ENCODE measurements at places on chromosomes 16 and 17. TPM values are rescaled to one million over a fixed set of nuclear protein-coding genes. Genes with fewer than 3 reads are reported as not detected.

DNA sequence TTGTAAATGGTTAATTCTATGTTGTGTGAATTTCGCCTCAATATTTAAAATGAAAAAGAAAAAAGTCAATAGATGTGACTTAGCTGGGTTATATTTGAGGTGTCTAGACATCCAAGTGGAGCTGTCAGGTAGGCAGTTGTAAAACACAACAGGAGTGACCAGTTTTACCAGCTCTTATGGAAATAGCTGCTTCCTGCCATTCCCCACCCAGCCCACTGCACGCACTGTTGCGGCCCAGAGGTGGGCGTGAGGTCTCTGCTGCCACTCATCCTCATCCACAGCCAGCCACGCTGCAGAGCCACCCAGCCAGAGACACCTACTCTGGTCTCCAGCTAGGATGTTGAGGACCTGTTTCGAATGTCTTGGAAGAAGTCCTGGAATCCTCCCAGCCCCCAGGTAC is 3.4 kb upstream of the CARD14 start:
- no peak overlapping the region for H3K4me3 ChIP-seq
- no peaks in the 10 kb centered on the region for H3K36me3 ChIP-seq
- DNase-seq, result no peak

The MEFV gene
- 73.2 TPM for polyA plus RNA-seq

DNA sequence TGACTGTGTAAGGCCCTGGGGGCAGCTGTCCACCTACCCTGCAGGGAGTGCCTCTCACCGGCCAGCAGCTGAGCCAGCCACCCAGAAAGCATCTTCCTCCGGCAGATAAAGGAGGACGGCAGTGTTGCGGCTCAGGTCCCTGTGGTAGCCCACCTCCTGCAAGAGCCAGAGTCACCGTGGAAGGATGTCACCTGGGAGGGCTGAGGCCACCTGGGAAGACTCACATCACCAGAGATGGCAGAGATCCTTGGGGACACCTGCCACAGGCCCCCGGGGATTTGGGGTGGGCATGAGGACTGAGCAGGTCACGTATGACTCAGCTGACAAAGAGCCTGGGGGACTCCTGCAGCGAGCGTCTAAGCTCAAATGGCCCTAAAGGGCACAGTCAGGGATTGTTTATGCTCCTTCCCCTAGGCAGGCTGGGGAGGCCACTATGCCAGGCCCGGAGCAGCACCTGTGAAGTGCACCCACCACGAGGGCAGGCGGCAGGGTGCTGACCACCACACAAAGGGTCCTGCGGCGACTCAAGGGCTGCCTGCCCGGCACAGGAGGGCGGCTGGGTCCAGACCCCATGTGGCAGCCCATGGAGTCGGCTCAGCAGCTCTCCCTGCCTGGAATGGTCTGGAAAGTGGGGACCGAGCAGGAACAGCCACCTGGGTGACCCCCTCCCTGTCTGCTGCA is 44.1 kb downstream of the TNFRSF13B start:
- no peak overlapping the region for H3K27ac ChIP-seq
- H3K36me3 ChIP-seq, result no peaks in the 10 kb centered on the region
- DNase-seq, result no peak
- no peaks in the 10 kb centered on the region for H3K4me1 ChIP-seq

GRCh38 chr17:78675316-78675616 is 98.1 kb upstream of the DNAH17 start:
- H3K27ac ChIP-seq, result no peak overlapping the region
- H3K4me1 ChIP-seq, result no peaks in the 10 kb centered on the region
- no peak overlapping the region for H3K4me3 ChIP-seq
- no peak for DNase-seq
- no peaks in the 10 kb centered on the region for H3K27me3 ChIP-seq
- H3K36me3 ChIP-seq, result peaks cover 89% of the 10 kb centered on the region

- no peak overlapping the region for H3K27ac ChIP-seq
- no peak for DNase-seq
- H3K27me3 ChIP-seq, result no peaks in the 10 kb centered on the region
- no peaks in the 10 kb centered on the region for H3K4me1 ChIP-seq
Measured at GRCh38 chr16:53958341-53958880, 254.5 kb downstream of the FTO start.

- H3K4me1 ChIP-seq, result peaks cover 57% of the 10 kb centered on the region
- H3K36me3 ChIP-seq, result peaks cover 19% of the 10 kb centered on the region
- no peak overlapping the region for H3K4me3 ChIP-seq
- no peaks in the 10 kb centered on the region for H3K27me3 ChIP-seq
Measured at GRCh38 chr17:79834565-79835469, 4.4 kb downstream of the CBX4 start.

DNA sequence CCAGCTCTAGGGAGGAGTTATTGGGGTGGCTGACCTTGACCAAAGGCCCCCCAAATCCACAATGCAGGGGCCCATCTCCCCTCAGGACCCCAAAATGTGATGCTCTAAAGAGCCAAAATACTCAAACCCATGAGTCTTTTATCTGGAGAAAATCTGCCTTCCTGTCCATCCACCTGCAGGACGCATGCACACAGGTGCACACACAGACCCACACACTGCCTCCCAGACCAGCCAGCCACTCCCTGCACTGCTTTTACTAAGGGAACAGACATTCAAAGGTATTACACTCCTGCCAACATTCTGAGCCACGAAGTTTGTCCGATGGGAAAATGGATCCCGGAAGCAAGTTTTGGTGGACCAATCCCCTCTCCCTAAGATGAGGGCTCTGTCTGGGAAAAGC is 76.1 kb upstream of the CDH5 start:
- no peak for DNase-seq
- H3K4me1 ChIP-seq, result no peaks in the 10 kb centered on the region
- no peak overlapping the region for H3K27ac ChIP-seq
- no peaks in the 10 kb centered on the region for H3K27me3 ChIP-seq

DNA sequence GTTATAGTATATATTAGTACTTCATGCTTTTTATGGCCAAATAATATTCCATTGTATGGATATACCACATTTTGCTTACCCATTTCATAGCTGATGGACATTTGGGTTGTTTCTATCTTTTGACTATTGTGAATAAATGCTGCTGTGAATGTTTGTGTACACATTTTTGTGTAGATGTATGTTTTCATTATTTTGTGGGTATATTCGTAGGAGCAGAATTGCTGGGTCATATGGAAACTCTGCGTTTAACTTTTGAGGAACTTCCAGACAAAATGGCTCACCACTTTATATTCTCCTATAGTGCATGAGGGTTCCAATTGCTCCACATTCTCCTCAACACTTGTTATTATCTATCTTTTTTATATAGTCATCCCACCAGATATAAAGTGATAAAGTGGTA is 88.6 kb downstream of the CCT6B start:
- H3K36me3 ChIP-seq, result no peaks in the 10 kb centered on the region
- no peaks in the 10 kb centered on the region for H3K27me3 ChIP-seq
- H3K4me1 ChIP-seq, result no peaks in the 10 kb centered on the region
- no peak overlapping the region for H3K4me3 ChIP-seq
- H3K27ac ChIP-seq, result no peak overlapping the region

- H3K27ac ChIP-seq, result no peak overlapping the region
- no peaks in the 10 kb centered on the region for H3K27me3 ChIP-seq
- no peaks in the 10 kb centered on the region for H3K36me3 ChIP-seq
- no peak overlapping the region for H3K4me3 ChIP-seq
- no peaks in the 10 kb centered on the region for H3K4me1 ChIP-seq
Measured at GRCh38 chr16:51875834-51876600, 670.9 kb downstream of the TOX3 start.

The FOXO3B gene
- polyA plus RNA-seq, result not detected

DNA sequence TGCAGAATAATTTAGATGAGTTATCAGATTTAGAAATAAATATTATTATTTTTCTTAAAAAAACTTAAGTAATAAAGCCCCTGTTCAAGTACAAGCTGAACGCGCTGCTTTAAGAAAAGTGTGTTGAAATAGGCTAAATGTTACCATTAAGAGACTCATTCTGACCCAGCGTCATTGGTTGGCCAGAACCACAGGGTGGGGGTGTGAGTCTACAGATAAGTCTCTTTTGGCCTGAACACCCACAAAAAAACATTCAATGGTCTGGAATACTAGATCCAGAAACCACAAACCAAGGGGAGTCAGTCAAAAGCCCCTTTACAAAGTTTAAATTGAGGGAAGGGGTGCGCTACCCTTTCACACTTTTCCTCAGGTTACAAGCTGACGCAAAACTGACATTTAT is 776.1 kb downstream of the KCNJ2 start:
- no peaks in the 10 kb centered on the region for H3K36me3 ChIP-seq
- no peak overlapping the region for H3K4me3 ChIP-seq
- DNase-seq, result no peak
- H3K27ac ChIP-seq, result no peak overlapping the region
- H3K27me3 ChIP-seq, result no peaks in the 10 kb centered on the region

The HES7 gene
- not detected for polyA plus RNA-seq

The ATP2C2 gene
- not detected for polyA plus RNA-seq

DNA sequence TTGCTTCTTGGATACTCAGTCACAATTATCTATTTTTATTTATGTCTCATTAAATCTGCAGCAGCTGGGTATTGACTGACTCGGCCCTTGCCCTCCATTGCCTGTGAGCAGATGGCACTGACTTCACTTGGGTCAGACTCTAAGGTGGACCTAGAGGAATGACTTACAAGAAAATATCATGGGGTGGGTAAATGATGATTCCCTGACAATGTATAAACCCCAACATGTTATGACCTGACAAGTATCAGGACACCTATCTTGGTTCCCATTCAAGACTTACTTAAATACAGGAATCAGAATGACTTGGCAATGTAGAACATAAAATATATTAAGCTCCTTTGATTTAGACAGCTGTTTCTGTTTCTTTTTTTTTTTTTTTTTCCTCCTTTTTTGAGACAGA is 953.5 kb downstream of the CDH11 start:
- no peak overlapping the region for H3K27ac ChIP-seq
- no peak for DNase-seq
- H3K36me3 ChIP-seq, result no peaks in the 10 kb centered on the region
- no peaks in the 10 kb centered on the region for H3K4me1 ChIP-seq
- no peaks in the 10 kb centered on the region for H3K27me3 ChIP-seq

The DBNDD1 gene
- polyA plus RNA-seq, result not detected

- H3K27ac ChIP-seq, result no peak overlapping the region
- H3K27me3 ChIP-seq, result no peaks in the 10 kb centered on the region
- DNase-seq, result no peak
- H3K4me1 ChIP-seq, result no peaks in the 10 kb centered on the region
- H3K4me3 ChIP-seq, result no peak overlapping the region
Measured at GRCh38 chr16:9151074-9151473, 59.6 kb downstream of the HAPSTR1 start.

The KRT33B gene
- polyA plus RNA-seq, result not detected

DNA sequence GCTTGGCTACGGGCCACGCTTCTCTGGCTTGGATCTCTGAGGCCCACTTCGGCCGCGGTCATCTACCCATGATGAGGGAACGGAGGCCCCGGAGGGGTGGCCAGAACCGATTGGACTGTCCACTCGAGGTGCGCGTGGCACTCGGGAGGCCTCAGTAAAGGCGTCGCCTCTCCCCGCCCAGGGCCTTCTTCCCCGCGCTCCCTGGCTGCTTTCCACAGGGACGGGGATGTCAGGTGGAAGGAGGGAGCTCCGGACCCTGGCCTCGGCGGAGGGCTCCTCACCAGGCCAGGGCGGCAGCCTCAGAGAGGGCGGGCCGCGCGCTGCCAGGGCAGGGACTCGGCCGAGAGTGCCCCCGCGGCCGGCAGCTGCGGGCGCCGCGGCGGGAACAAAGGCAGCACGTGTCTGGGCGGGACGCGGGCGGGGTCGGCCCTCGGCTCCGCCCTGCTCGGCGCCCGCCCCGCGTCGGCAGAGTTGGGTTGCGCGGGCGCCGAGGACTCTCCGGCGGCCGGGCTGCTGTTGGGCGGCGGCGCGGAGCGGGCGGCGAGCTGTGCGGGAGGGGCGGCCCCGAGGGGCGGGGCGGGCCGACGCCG is 587 bp upstream of the CDK5R1 start:
- peak; percentile 35 for DNase-seq
- H3K36me3 ChIP-seq, result peaks cover 34% of the 10 kb centered on the region
- H3K27ac ChIP-seq, result no peak overlapping the region

DNA sequence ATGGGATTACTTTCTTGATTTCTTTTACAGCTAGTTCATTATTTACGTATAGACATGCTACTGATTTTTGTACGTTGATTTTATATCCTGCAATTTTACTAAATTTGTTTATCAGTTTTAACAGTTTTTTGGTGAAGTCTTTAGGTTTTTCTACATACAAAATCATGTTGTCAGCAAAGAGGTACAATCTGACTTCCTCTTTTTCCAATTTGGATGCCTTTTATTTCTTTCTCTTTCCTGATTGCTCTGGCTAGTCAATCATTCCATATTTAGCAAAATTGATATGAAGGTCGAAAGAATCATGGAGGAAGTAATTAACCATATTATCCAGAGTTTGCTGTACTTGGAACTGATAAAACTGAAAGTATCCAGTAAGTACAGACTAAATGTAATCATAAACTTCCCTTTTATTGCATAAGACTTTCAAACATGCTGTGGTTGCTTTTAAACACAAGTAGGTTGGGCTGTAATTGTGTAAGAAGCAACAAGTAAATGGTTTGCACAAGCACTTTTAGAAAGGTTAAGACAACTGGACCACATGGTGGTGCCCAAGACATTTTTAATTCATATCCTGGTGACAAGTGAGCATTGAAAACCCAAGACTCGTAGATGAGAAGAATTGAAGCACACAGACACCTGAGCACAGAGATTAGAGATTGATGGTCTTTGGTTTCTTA is 8.4 kb downstream of the GDE1 start:
- H3K4me1 ChIP-seq, result peaks cover 19% of the 10 kb centered on the region
- DNase-seq, result peak; percentile 70
- peak overlapping the region; percentile 77 for H3K4me3 ChIP-seq
- H3K27ac ChIP-seq, result peak overlapping the region; percentile 88
- peaks cover 44% of the 10 kb centered on the region for H3K36me3 ChIP-seq
- H3K27me3 ChIP-seq, result no peaks in the 10 kb centered on the region

DNA sequence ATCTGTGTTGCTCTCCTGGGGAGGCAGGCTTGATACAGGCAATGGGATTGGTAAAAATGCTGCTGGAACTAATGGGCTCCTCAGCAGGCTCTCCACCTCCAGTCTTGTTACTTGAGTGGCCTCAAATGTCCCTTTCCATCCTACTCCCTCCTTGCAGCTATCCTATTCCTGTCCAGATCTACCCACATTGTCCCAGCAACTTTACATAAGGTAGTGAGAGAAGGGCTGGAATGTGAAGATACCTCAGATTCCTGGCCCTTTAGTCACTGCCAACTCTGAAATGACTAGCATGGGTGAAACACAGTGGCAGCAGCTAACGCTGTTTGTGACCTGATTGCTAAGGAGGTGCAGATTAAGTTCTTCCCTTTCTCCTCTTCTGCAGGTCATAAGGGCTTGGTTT is 210.1 kb upstream of the HS3ST4 start:
- no peaks in the 10 kb centered on the region for H3K27me3 ChIP-seq
- no peak overlapping the region for H3K27ac ChIP-seq
- no peaks in the 10 kb centered on the region for H3K4me1 ChIP-seq
- H3K4me3 ChIP-seq, result no peak overlapping the region

All from CD14-positive monocyte (primary cell).